Stimulated activated CD4-positive, alpha-beta T cell treated with anti-CD3 and anti-CD28 coated beads, Interleukin-1b, Interleukin-23, amount 100 ng/mL, for 1 hour (primary cell): ENCODE measurements at places on chromosomes 7 and 10.

- no peak for DNase-seq
Measured at GRCh38 chr10:29623797-29624196, 11.0 kb downstream of the SVIL start.

DNA sequence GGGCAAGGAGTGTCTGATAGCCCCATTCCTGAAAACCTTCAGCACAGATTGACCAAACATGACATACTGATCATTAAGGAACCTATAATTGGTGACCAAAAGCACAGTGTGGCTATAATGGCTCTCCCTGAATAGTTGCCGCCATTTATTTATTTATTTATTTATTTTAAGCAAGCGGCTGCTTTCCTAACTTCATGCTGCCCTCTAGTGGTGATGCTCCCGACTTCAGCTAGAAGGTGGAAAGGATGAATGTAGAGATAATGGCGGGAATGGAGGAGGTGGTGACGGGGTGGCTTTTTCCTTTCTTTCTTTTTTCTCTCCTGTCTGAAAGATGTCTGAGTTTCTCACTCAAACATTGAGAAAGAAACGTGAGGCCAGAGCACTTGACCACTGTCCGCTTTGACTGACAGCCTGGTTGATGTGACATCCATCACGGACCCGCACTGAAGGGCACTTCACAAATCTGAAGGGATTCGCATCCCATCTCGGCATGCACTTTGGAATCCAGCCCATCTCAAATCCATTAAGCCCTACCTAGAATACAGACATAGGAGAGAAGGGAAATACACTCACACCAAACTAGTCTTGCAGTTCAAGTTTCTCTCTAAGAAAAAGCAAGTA is 1090.1 kb downstream of the KCNMA1 start:
- DNase-seq: peak; percentile 11

- no peak for DNase-seq
Measured at GRCh38 chr10:96152437-96152836, 22.3 kb downstream of the ZNF518A start.

GRCh38 chr10:4070921-4071660 is 286.1 kb upstream of the KLF6 start:
- DNase-seq: no peak

- DNase-seq: no peak
Measured at GRCh38 chr7:29100924-29101323, 45.4 kb downstream of the CPVL start.

GRCh38 chr10:131212763-131213325 is 98.7 kb downstream of the TCERG1L start:
- no peak for DNase-seq

DNA sequence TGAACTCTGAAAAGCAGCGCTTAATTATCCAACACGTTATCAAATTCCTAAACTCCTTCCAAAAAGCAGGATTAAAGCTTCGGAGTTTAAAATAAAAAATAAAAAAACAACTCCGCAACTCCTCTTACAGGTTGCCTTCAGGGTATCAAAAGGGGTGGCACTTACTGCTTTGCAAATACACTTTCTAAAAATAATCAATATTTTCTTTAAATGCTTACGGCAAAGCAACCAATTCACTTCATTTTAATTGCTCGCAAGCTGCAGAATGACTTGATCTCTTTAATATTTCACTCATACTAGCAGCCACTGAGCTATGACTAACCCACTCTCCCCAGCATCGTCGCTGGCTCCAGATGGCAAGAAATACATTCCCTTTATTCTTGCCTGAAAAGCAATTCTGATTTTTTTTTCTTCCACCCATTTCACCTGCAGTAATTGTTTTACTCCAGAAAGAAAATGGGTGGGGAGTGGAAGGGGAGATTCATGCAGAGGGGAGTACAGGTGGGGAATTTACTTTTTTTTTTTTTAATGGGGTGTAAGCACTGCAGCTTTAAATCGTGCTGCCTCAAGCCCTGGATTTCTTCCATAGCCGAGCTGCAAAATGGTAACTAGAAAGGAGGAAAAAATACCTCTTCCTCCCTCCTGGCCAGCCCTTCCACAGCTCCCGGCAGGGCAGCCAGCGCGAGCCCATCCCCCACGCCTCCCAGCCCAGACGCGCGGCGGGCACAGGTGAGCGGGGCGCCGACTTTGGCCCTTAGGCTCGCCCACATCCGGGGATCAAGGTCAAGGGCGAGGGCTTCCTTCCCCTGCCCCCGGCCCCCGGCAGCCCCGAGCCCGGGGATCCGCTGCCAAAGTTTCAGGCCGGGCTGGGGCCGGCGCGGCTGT is 54.2 kb upstream of the FHIP2A start:
- DNase-seq: no peak

GRCh38 chr10:49083261-49083660 is 32.1 kb downstream of the VSTM4 start:
- no peak for DNase-seq

- no peak for DNase-seq
Measured at GRCh38 chr10:14450041-14450491, 119.3 kb upstream of the FRMD4A start.

- DNase-seq: no peak
Measured at GRCh38 chr10:67385566-67385965, 310.4 kb downstream of the CTNNA3 start.

GRCh38 chr10:61992671-61993668 is 91.5 kb downstream of the ARID5B start:
- DNase-seq: peak; percentile 17

DNA sequence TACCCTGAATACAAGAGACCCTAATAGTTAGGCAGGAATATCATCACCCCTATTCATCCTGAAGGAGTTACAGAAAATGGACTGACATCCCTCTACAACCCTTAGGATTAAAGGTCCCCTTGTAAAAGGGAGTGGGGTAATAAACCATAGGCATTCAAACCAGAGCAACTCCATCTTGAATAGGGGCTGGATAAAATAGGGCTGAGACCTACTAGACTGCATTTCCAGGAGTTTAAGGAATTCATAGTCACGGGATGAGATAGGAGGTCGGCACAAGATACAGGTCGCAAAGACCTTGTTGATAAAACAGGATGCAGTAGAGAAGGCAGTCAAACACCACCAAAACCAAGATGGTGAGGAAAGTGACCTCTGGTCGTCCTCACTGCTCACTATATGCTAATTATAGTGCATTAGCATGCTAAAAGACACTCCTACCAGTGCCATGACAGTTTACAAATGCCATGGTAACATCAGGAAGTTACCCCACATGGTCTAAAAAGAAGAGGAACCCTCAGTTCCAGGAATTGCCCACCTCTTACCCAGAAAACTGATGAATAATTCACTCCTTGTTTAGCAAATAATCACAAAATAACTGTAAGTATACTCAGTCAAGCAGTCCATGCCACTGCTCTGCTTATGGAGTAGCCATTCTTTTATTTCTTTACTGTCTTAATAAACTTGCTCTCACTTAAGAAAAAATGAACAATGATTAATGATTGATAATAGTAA is 37.2 kb downstream of the CUBN start:
- DNase-seq: no peak

GRCh38 chr7:140284062-140284461 is 107.3 kb upstream of the KDM7A start:
- no peak for DNase-seq

DNA sequence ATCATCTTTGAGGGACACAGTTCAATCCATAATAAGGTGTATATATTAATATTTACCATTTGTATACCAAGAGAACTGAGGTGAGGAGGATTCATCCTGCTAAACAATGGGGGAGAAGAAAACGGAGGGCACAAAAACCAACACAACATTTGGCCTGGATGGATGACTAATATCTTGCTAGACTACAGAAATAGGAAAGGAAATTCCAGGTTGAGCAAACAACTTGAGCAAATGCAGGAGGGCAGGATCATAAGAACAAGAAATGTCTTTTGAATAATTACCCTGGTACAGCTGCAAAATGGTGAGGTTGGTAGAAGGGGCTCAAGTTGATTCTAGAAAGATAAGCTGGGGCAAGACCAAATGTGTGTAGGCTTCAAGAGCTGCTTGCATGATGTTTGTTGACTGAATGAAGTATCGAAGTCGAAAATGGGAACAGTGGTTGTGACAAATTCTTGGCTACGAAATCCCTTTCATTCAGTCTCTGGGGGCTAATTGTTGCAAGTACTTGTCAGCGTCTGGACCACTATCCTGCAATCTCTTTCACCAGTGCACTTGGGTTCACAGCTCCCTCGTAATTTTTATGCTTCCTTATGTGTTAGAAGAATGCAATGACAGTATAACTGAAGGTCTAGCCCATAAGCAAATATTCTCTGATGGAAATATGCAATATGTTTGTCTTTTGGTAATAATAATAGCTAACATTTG is 176.2 kb downstream of the PTEN start:
- DNase-seq: no peak
